ENCODE measurements at places on chromosomes 12 and 14. TPM values are rescaled to one million over a fixed set of nuclear protein-coding genes. Genes with fewer than 3 reads are reported as not detected.

IFNG-AS1 gene
- total RNA-seq = not detected

CFAP54 gene
- total RNA-seq = 22.4 TPM

NEMF gene
- 54.5 TPM for total RNA-seq

KCNC2 gene
- total RNA-seq = not detected

KCNH3 gene
- under 0.01 TPM for total RNA-seq

TMEM233 gene
- total RNA-seq = 1.6 TPM

ACSS3 gene
- 0.19 TPM for total RNA-seq

IL26 gene
- total RNA-seq = not detected
